Stomach (tissue), 19 donors: ENCODE measurements at places on chromosomes 4 and X. TPM values are rescaled to one million over a fixed set of nuclear protein-coding genes. Genes with fewer than 3 reads are reported as not detected.

ZNF518B gene
- total RNA-seq, result 17.7 TPM

RAB28 gene
- total RNA-seq, result 18.3 TPM

PDLIM5 gene
- total RNA-seq, result 64.0 TPM

ERCC6L gene
- total RNA-seq, result 1.7 TPM

RAB39B gene
- under 0.01 TPM for total RNA-seq

PCDH19 gene
- total RNA-seq, result under 0.01 TPM

EBP gene
- 208 TPM for total RNA-seq

GRCh38 chrX:24149351-24150050 lies at the start of gene ZFX:
Gene ZFX, plus strand, starts transcription at chrX:24149729. Its CDS starts 23,014 bp downstream, at chrX:24172743.
- peak; percentile 86 for DNase-seq
- H3K4me3 ChIP-seq, result peak within 1 kb of the TSS; percentile 68
- H3K36me3 ChIP-seq, result no peaks in the 10 kb centered on the region
- no peaks in the 10 kb centered on the region for H3K27me3 ChIP-seq
- H3K4me1 ChIP-seq, result peaks cover 50% of the 10 kb centered on the region

GRCh38 chr4:6621556-6621927 lies 18.9 kb upstream of the MRFAP1 start:
- H3K36me3 ChIP-seq, result peaks cover 53% of the 10 kb centered on the region
- no peak for DNase-seq
- no peaks in the 10 kb centered on the region for H3K4me1 ChIP-seq
- H3K4me3 ChIP-seq, result no peak overlapping the region

DNA sequence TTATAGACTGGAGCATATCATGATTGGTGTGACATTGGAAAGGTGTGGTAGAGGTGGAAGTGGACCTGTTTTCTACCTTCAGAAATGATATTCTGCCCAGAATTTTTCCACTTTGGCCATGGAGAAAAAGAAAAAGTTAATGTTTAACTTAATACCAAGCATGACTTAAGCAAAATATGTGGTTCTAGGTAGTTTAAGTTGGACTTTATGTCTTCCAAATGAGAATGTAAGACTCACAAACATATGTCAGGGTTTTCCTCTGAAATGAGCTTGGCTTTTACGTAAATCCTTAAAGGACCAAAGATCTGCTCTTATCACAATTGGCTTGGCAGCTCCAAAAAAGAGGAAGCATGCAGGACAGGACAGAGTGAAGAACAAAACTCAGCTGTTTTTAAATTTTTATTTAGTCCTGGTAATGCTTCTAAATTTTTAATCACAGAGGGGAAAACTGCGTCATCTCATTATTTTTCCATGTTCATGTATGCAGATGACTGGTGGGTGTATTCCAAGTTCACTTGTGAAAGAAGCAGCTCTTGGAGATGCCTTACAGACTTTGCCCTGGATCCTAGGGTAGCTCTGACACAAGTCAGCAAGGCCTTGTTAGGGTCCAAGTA lies 98.2 kb downstream of the ANK2 start:
- no peaks in the 10 kb centered on the region for H3K36me3 ChIP-seq
- DNase-seq, result no peak
- peaks cover 7% of the 10 kb centered on the region for H3K4me1 ChIP-seq
- peak overlapping the region; percentile 73 for H3K27ac ChIP-seq

GRCh38 chrX:150887906-150888465 lies 10.5 kb downstream of the CD99L2 start:
- no peaks in the 10 kb centered on the region for H3K27me3 ChIP-seq
- no peak overlapping the region for H3K27ac ChIP-seq
- no peaks in the 10 kb centered on the region for H3K4me1 ChIP-seq
- no peaks in the 10 kb centered on the region for H3K36me3 ChIP-seq
- DNase-seq, result no peak

- H3K27ac ChIP-seq, result no peak overlapping the region
- no peaks in the 10 kb centered on the region for H3K27me3 ChIP-seq
- H3K4me3 ChIP-seq, result no peak overlapping the region
Measured at GRCh38 chrX:63434206-63434605, 83.1 kb upstream of the SPIN4 start.

- H3K4me1 ChIP-seq, result no peaks in the 10 kb centered on the region
- no peak overlapping the region for H3K27ac ChIP-seq
- no peak for DNase-seq
Measured at GRCh38 chr4:98963538-98964433, 31.7 kb upstream of the METAP1 start.

DNA sequence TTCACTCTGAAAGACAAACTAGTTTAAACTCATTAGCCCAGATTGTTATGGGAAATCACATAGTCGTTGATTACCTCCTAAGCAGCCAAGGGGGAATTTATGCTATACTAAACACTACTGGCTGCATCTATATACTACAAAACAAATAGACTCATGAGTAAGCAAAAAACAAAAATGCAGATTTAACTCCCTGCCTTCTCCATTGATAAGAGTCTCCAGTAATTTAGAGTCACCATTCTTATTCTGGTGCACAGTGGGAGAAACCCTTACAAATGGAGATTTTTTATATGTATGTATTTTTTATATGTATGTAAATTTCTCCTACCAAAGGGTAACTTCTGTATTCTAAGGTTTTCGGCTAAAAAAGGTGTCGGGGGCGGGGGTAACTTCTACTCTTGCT lies 126.6 kb downstream of the PLS3 start:
- no peaks in the 10 kb centered on the region for H3K27me3 ChIP-seq
- H3K36me3 ChIP-seq, result no peaks in the 10 kb centered on the region
- H3K4me1 ChIP-seq, result no peaks in the 10 kb centered on the region

DNA sequence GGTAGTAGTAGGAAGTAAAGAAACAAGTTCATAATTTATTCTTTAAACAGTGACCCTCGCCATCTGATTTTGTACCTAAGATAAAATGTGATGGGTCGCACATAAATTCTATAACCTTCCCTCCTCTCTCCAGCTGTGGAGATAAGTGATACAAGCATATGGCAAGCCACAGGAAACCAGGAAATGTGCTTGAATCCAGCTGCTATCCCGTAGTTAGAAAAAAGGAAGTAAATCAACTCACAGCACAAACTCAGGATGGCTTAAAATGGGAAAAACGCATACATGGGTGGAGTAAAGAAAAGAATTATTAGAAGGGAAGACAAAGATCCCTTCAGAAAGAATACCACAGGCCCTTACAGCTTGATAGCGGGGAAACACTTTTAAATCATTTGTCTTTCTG lies 78.2 kb downstream of the ZNF827 start:
- DNase-seq, result no peak
- no peaks in the 10 kb centered on the region for H3K27me3 ChIP-seq
- no peak overlapping the region for H3K27ac ChIP-seq

GRCh38 chrX:150547375-150548115 lies 20.9 kb upstream of the MTM1 start:
- DNase-seq, result peak; percentile 66
- H3K27me3 ChIP-seq, result no peaks in the 10 kb centered on the region
- H3K4me1 ChIP-seq, result peaks cover 24% of the 10 kb centered on the region
- H3K27ac ChIP-seq, result peak overlapping the region; percentile 72
- peak overlapping the region; percentile 28 for H3K4me3 ChIP-seq

- H3K27me3 ChIP-seq, result no peaks in the 10 kb centered on the region
- H3K4me1 ChIP-seq, result no peaks in the 10 kb centered on the region
- DNase-seq, result no peak
- peaks cover 34% of the 10 kb centered on the region for H3K36me3 ChIP-seq
- H3K27ac ChIP-seq, result no peak overlapping the region
- no peak overlapping the region for H3K4me3 ChIP-seq
Measured at GRCh38 chr4:105415281-105415744, 58.5 kb downstream of the PPA2 start.

DNA sequence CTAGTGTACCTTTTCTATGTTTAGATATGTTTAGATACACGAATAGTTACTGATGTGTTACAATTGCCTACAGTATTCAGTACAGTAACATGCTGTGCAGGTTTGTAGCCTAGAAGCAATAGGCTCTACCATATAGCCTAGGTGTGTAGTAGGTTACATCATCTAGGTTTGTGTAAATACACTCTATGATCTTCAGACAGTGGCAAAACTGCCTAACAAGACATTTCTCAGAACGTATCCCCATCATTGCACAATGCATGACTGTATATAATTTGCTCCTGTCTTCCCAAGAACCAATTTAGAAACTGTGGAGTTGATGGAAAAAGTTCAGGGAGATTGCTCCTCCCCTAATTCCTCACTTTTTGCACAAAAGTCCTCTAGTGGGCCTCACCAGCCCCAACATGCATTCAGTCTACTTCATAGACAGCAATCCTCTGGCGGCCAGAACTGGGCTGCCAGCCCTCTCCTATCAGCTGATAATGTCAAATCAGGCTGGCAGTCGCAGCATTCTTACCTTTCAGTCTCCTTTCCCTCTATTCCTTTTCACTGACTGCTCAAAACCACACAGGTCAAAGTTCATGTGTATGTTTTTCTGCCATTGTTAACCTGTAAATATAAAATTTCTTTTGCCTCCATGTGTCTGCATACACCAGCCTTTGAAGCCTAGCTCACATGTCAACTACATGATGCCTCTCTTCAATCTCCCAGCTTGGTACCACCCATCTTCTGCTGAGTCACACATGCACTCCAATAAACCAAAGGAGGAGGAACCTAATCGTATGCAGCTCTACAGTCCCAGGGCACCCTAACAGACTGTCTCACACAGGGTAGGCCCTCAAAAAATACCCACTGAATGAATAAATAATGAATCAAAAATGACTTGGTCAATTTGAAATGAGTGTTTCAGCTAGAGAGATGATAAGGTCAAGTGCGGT lies 32.0 kb downstream of the BCLAF3 start:
- H3K27me3 ChIP-seq, result no peaks in the 10 kb centered on the region
- no peak overlapping the region for H3K27ac ChIP-seq
- H3K4me1 ChIP-seq, result no peaks in the 10 kb centered on the region

DNA sequence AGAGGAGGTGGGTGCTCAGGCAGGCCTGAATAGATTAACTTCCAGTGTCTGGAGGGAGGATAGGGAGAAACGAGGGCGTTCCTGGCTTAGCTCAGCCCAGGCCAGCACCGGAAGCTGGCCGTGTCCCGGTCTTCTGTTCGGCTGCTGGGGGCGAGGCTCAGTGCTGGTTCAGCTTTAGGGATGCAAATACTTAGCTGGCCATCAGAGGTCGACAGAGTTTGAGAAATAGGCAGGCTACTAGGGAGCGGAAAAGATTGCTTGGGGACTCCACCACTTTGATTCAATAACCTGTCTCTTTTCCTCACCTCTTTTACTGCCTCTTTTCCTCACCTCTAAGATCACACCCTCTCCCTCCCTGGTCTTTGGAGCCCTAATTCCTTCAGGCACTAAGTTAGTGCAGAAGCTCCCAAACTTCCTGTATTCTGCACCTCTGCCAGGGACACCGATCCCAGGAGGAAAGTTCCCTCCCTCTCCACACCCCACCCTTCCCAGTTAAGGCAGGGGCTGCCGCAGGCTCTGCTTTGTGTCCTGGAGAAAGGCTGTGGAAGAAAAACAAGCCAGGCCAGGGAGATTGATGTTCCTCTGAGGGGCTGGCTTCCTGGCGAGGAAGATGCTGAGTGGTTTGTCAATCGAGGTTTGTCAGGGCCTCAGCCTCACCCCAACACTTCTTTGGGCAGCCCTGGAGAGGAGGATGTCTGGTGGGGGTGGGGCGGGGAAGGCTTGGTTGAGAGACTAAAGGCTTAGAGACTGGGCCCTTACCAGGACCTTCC lies 6.0 kb upstream of the EFNB1 start:
- no peak overlapping the region for H3K4me3 ChIP-seq
- no peak for DNase-seq
- H3K4me1 ChIP-seq, result peaks cover 10% of the 10 kb centered on the region

GRCh38 chr4:155769090-155769489 lies 10.3 kb downstream of the GUCY1B1 start:
- H3K4me1 ChIP-seq, result peaks cover 8% of the 10 kb centered on the region
- no peak overlapping the region for H3K27ac ChIP-seq
- no peaks in the 10 kb centered on the region for H3K36me3 ChIP-seq
- no peaks in the 10 kb centered on the region for H3K27me3 ChIP-seq
- no peak overlapping the region for H3K4me3 ChIP-seq
- no peak for DNase-seq

GRCh38 chrX:9368262-9368661 lies 96.6 kb upstream of the TBL1X start:
- no peak for DNase-seq
- H3K27ac ChIP-seq, result no peak overlapping the region
- no peaks in the 10 kb centered on the region for H3K36me3 ChIP-seq
- H3K4me1 ChIP-seq, result no peaks in the 10 kb centered on the region
